CD4-positive, alpha-beta T cell treated with Interleukin-1 beta for 1 hour (primary cell): ENCODE measurements at places on chromosomes 12 and 14.

DNA sequence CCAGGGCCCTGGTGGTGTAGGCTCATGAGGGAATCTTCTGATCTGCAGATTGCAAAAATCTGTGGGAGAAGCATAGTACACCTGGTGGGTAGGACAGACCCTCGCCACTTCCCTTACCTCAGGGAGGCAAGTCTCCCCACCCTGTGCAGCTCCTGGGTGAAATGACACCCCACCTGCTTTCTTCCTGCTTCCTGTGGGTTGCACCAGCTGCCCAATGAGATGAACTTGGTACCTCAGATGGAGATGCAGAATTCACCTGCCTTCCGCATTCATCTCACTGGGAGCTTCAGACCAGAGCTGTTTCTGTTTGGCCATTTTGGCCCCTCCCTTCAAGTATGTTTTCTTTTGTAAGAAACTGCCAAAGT, 4.7 kb downstream of the CLEC2D start:
- DNase-seq = peak; percentile 39

GRCh38 chr12:9509464-9510161, 98.1 kb downstream of the KLRB1 start:
- no peak for DNase-seq

DNA sequence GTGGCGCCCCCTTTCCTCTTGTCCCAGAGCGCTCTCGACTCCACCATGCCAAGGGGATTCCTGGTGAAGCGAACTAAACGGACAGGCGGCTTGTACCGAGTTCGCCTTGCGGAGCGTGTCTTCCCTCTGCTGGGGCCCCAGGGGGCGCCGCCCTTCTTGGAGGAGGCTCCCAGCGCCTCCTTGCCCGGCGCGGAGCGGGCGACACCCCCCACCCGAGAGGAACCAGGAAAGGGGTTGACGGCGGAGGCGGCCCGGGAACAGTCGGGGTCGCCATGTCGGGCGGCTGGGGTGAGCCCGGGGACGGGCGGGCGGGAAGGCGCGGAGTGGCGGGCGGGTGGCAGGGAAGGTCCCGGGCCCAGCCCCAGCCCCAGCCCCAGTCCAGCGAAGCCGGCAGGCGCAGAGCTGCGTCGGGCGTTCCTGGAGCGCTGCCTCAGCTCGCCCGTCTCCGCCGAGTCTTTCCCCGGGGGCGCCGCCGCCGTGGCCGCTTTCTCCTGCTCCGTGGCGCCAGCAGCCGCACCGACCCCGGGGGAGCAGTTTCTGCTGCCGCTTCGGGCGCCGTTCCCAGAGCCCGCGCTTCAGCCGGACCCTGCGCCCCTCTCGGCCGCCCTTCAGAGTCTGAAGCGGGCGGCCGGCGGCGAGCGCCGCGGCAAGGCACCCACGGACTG, 376 bp downstream of the INSM2 start:
- no peak for DNase-seq

GRCh38 chr14:58628406-58628805, 9.4 kb upstream of the DACT1 start:
- no peak for DNase-seq

DNA sequence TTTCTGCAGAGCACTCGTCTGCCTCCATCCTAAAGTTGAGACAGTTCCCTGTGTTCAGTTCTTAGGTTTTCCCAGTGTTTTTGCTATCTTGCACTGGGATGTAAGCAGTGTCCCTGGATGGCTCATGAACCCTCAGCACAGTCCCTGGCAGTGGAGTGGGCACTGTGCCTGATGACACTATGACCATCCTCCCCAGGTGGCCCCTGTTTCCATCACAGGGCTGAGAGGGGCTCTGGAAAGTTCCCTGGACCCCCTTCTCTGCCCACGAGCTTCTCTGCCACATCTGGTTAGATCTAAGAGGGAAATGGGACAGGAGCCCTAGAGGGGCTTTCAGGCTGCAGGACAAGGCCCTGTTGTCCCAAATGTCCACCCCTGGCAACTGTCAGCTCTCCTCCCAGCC, 249.8 kb upstream of the SFSWAP start:
- DNase-seq = no peak

DNA sequence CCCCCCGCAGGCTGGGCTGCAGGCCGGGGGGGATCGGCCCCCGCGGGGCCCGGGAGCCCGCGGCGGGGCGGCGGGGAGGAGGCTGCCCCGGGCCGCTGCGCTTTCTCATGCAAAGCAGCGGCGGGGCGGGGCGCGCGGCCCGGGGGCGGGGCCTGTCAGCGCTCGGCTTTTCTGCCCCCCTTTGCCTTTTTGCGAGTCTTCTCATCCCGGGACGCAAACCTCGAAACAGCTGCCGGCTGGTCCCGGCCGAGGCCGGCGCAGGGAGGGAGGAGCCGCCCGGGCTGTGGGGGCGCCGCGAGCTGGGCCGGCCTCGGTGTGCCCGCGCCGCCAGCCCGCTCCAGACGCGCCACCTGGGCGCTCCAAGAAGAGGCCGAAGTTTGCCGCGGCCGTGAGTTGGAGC, at the start of gene FZD10:
FZD10 (plus strand) TSS at position 198 of the 400 bp plus-strand sequence. CDS start 479 bp downstream, outside the sequence.
- no peak for DNase-seq

GRCh38 chr12:184811-185575, 29.0 kb downstream of the SLC6A12 start:
- no peak for DNase-seq

DNA sequence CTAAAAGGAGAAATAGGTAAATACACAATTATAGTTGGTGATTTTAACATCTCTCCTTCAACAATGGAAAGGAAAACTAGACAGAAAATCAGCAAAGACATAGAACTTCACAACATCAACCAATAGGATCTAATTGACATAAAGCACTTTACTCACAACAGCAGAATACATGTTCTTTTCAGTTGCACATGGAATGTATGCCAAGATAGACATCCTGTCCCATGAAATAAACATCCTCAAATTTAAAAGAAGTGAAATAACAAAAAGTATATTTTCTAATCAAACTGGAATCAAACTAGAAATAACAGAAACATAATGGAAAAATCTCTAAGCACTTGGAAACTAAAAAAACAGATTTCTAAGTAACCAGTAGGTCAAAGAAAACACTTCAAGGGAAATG, 296.2 kb upstream of the RGS6 start:
- DNase-seq = no peak

GRCh38 chr14:23160924-23161522, 22.4 kb downstream of the SLC7A8 start:
- no peak for DNase-seq

DNA sequence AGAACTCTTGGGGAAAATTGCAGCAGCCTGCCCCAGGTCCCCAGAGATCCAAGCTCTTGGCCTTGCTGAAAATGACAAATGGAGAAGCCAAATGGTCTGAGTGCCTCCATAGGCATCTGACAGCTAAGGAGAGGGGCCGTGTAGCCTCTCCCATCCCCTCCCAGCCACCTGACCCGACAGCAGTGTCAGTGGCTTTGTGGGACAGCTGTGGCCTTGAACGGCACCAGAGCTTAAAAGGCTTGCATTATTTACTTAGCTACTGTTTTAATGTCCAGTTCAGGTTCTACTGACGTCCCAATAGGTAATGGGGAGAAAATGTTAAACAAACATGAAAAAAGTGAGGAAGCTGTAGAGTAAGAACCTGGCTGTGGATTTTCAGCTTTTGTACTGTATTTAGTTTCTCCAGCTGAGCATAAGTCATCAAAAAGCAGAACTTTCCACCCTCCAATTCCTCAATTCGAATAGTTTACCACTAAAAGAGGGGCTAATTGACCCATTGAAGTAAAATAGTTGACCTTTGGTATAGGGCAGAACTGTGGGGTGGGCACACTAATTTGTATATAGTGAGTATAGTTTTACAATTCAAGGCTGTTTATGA, 50.0 kb downstream of the FOS start:
- no peak for DNase-seq

DNA sequence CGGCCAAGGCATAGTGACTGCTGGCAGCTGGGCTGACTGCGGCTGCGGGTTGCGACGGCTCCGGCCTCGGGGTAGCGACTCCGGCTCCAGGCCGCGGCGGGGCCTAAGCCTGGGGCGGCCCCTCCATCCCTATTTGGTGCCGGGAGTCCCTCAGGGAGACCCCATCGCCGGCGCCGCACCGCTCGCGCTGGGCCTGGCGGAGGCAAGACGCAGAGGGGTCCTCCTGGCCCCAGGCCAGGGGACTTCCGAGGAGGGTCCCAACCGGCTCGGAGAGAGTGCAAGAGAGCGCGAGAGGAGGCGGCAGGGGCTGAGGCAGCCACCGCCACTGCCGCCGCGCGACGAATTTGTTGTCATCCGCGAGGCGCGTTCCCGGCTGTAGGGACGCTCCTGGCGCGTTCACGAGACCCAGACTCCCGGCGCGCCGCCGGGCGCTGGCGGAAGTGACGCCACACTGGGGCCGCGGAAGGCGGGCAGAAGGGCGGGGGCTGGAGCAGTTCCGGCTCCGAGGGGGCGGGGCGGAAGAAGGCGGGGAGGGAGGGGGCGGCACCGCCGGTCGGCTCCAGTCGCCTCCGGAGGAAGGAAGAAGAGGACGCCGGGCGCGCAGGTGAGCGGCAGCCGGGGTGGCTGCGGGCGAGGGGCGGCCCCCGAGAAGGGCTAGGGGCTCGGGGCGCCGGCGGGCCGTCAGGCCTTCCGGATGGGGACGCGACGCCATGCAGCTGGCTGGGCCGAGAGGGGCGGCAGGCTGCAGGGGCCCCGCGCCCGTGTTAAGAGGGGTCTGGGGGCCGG, at the start of the genes ATG2B and GSKIP:
ATG2B (minus strand) TSS at position 377 of the 786 bp plus-strand sequence; CDS start at position 12, 365 bp downstream.
GSKIP (plus strand) TSS at position 562 of the 786 bp plus-strand sequence. CDS start 18,722 bp downstream, outside the sequence.
- DNase-seq = peak; percentile 97

DNA sequence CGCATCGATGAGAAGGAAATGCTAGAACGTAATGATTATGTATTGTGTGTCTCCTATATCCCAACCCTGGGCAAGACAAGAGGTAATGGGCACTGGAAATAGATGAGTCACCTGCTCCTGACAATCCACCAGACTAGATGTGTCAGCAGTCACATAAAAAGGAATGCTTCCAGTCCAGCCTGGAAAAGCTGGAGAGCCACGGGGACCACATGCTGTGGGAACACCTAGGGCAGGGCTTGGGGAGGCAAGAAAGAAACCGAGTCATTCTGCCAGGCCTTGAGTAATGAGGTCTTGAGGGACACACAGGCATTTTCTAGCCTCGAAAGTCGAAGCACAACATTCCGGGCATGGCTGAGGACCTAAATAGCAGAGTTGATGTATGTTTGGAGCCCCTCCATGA, 716.7 kb upstream of the TMEM132C start:
- no peak for DNase-seq

DNA sequence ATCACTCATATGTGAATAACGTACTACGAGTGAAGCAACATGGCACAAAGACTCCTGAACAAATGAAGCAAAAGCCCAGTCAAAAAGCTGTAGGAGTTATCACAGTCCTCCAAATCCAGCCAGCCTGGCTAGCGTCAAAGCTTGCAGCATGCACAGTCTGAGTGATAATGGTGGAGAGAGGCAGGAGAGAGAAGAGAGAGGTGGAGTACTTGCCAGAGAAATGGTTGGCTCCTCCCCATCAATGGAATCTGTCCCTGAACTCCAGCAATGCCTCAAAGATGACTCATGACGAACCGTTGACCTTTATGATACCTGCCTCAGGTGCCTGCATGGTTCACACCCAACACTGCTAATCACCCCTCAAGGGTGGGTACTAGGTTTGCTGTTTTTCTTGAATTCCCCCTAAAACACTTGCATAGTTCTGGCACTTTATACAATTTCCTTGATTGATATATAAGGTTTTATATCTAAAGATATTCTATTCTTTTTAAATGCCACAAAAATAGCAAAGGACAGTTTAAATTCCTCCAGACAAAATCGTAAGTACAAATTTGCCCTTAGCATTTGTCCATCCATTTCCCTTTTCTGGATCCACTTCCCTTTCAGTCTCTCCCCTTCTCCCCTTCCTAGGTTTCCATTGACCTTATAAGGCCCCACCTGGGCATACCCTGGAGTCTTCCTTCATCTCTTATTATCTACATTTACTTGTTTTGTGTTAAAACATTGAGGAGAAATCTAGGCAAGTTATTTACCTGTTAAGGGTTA, 10.2 kb downstream of the ARHGDIB start:
- DNase-seq = no peak

DNA sequence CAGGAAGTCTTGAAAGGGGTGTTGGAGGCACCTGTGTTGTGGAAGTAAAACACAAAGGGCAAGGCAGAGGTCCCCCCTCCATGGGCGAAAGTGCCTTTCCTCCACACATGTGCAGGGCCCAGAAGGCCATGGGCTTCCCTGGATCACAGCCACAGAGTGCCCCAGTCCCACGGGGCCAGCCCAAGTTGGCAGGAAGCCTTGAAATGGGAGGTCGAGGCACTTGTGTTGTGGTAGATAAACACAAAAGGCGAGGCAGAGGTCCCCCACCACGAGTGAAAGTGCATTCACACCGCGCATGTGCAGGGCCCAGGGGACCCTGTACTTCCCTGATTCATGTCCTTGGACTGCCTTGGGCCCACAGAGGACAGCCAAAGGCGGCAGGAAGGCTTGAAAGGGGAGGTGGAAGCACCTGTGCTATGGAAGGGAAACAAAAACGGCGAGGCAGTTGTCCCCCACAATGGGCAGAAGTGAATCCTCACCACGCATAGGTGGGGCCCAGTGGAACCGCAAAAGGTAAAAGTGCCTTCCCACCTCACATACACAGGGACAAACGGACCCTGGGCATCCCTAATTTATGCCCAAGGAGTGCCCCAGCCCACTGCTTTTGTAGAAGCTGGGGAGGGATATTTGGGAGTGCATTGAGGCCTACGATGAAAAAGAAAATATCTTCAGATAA, 585.4 kb downstream of the ALG10 start:
- no peak for DNase-seq
